ENCODE measurements at places on chromosomes 2 and 18. TPM values are rescaled to one million over a fixed set of nuclear protein-coding genes. Genes with fewer than 3 reads are reported as not detected.

- no peak for DNase-seq
Observed at GRCh38 chr2:97673182-97673914, 3.8 kb downstream of the C2orf92 start.

- DNase-seq: no peak
Observed at GRCh38 chr2:182716650-182716979, 558 bp downstream of the DNAJC10 start.

DNA sequence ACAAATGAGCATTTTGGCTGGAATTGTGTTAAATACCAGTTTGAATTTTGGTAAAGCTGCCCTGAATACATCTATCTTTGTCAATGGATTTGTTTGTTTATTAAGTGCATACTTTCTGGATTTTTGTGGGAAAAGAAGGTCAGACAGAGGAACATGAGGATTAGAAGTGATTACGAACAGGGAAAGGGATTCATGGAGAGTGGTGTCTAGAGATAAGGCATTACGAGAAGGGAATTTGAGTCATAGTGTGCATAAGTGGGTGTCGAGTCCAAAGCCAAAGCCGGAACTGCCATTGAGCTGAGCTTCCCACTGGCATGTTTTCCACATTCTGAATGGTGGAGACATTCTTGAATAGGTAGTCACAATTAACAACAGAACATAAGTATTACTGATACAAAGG is 68.9 kb upstream of the EFEMP1 start:
- no peak for DNase-seq

Gene UGT1A8
- total RNA-seq: not detected
